Epithelial cell of prostate (primary cell): ENCODE measurements at places on chromosomes 13 and 19.

DNA sequence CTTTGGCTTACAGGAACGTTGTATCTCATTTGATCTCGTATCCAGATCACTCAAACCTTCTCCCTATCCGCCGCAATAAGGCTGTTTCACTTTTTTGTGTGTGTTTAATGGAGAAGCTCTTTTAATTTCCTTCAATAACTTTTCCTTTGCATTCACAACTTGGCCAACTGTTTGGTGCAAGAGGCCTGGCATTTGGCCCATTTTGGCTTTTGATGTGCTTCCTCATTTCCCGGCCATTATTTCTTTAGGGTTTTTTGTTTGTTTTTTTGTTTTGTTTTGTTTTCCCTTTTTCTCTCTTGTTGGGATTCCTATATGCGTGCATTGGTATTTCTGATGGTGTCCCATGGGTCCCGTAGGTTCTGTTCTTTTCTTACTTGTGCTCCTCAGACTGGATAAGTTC, 6.1 kb upstream of the UPF3A start:
- no peak for DNase-seq

- DNase-seq: no peak
Observed at GRCh38 chr13:80235166-80235966, 105.6 kb downstream of the SPRY2 start.

- no peak for DNase-seq
Observed at GRCh38 chr13:80921541-80921940, 580.6 kb upstream of the SPRY2 start.

DNA sequence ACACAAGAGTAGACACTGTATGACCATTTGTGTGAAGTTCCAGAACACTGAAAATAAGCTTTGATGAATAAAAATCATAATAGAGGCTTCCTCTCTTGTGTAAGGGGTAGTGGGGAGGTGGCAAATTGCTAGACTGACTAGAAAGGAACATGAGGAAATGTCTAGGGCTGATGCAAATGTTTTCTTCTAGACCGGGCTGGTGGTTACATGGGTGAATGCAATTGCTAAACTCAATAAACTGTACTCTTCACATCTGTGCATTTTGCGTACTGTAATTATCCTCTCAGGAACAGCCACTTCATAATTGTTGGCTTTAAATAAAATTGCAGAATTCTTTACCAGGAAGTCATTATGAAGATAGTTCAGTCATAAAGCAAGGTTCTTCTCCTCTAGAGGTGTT, 5.2 kb upstream of the KBTBD7 start:
- DNase-seq: no peak

DNA sequence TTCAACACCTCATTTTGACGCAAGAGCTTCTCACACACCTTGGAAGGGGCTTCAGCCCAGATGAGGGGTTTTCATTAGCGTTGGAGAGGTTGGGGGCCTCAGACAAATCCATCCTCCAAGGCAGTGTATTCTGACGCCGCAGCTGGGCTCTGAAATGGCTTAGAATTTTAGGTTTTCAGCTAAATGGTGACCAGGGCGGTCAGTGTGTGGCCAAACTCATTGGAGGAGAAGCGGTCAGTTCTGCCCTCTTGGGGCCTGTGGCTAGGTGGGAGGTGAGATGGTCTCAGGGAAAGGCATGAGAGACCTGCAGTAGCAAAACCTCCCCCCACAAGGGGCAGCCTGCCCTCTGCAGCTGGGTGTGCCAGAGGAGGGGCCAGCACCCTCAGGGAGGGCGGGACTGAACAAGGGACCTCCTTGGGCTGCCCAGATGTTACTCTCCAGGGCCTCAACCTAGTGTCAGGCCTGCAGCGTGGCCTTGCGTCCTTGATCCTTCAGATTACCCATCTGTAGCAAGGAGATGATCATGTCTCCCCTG, 155.8 kb downstream of the URI1 start:
- DNase-seq: no peak

GRCh38 chr13:112053744-112054615, 13.0 kb upstream of the SOX1 start:
- DNase-seq: no peak

DNA sequence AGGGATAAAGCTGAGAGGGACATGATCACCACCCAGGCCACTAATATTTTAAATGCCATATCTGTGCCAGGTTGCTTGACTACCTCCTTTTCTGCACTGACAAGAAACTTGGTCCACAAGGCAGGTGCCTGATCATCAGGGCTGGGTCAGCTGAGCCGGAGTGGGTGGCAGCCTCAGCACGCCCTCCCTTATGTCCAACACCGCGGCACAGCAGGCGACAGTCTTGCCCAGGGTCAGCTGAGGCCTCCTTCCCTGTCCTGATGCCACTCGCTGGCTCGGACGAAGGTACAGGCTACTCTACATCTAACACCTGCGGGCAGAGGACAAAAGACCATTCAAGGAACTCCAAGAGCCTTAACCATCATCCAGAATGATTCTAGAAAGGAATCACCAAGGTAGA, 16.9 kb downstream of the ZC3H4 start:
- DNase-seq: no peak

DNA sequence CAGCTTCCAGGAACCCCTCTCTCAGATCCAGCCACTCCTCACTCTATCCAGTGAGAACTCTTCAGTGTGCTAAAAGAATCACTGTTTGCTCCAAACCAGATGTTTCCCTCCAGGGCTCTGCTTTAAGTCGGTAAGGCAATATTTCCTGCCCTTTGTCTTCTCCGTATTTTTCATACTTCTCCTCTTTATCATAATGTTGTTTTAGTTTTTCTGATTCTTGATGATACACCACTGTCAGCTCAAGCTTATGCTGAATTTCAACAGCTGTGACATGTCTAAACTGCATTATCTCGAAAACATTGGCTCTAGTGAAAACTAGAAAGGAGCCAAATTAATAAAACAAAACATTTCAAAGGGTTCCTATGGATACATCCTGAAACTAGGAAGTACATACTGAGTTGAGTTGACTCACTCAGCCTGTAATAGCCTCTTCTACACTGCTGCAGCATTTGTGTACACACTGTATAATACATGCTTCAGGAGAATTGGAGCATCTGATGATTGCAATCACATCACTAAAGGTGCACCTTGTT, 39.8 kb downstream of the GPR180 start:
- peak; percentile 63 for DNase-seq

GRCh38 chr13:46031581-46032263, 20.8 kb downstream of the ZC3H13 start:
- DNase-seq: no peak

DNA sequence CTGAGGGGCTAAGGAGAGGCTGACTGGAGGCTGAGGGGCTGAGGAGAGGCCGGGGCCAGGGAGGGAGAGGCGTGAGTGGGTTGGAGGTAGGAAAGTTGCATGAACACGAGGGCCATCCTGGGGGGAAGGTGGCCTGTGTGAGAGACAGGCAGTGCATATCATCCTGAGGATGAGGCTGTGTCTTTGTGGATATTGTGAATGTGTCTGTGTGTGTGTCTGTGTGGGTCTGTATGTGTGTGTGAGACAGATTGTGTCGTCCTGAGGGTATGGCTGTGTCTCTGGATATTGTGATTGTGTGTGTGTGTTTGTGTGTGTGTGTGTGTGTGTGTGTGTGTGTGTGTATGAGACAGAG, 422 bp downstream of the ZNF71 start:
- DNase-seq: no peak

DNA sequence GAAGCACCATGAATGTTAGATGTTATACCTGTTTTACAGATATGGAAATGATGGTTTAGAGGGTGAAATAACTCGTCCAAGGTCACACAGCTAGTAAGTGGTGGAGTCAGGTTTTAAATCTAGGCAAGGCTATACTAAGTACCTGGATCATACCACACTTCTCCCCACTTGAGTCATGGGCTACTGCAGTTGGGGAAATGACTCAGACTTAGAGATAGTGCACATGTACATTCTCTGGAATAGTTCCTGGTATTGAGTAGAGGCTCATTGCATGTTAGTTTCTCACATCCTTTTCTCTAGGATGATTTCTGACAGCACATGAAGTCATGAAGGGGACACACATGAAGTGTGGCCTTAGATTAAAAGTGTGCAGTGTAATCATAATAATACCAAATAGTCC, 76.2 kb upstream of the TNFSF11 start:
- DNase-seq: peak; percentile 84

GRCh38 chr13:21152251-21152899, 24.0 kb downstream of the SKA3 start:
- no peak for DNase-seq

DNA sequence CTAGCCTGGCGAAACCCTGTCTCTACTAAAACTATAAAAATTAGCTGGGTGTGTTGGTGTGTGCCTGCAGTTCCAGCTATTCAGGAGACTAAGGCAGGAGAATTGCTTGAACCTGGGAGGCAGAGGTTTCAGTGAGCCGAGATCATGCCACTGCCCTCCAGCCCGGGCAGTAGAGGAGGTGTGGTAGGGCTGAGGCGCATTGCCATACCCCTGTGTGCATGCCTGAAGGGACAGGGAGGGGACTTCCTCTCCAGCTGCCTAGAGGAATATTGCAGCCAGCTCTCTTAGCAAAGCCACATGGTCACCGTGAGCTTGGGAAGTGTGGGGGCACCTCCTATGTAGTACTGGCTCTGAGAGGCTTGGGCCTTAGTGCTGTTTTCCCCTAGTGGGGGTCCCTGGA, 29.2 kb upstream of the PEPD start:
- no peak for DNase-seq

- DNase-seq: no peak
Observed at GRCh38 chr13:38440666-38441065, 91.0 kb downstream of the UFM1 start.

DNA sequence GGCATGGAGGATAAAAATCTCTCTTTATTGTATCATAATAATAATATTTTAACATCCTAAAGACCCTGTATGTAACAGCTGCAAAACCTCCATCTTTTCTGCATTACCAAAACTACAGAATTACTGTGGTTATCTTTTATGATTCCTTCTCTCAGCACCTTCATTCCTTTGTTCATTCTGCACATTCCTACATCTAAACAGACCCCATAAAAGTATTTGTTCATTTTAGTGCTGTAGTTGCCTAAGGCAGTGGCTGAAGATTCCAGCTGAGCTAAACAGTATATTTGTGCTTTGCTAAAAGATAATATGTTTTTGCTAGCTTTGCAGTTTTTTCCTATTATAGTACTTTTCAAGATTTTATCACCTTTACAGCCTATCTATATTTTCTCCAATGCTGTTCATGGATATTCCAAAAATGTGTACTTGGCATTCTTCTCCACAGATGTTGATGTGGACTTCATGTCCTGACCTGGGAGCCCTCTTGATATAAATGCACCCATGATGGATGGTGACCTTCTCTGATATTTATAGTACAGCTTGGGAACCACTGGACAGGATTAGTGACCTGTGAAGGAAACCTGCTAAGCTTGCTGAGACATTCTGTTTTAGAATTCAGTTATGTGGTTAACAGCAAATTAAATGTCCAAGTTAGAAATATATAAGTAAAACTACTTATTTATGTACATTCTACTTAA, 2832.9 kb upstream of the PCDH20 start:
- DNase-seq: no peak

DNA sequence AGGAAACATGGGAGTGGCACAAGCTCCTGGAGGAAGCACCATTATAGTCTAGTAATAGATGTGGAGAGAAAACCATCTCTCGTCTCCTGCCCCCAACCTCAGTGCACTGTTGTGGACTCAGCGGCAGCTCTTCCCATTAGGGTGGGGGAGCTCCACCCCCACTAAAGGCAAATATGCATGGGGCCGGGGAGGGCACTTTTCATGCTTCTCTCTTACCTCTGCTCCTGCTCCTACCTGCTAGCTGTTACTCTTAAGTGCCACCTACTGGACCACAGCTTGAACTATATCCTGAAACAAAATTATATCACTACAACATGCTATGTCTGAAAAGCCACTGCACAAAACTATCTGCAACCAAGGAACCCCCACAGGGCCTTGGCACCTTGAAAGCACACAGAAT, 112.6 kb upstream of the DACH1 start:
- no peak for DNase-seq

DNA sequence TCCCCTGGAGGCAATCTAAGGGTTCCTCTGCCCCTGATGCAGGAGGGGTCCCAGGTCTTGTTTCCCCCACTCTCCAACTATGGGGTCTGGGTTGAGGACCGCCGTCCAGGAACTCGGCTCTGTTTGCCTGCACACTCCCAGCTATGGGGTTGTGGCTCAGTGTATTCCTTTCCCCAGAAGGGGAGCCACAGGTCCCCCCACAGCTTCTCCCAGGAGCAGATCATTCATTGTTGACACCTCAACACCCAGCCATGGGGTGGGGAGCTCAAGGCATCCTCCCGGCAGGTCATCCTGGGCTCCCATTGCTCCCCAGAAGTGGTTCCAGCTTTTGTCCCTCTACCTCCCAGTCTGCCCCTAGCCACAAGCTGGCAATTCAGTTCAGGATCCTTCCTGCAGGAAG, 975 bp downstream of the ZNF358 start:
- DNase-seq: no peak

DNA sequence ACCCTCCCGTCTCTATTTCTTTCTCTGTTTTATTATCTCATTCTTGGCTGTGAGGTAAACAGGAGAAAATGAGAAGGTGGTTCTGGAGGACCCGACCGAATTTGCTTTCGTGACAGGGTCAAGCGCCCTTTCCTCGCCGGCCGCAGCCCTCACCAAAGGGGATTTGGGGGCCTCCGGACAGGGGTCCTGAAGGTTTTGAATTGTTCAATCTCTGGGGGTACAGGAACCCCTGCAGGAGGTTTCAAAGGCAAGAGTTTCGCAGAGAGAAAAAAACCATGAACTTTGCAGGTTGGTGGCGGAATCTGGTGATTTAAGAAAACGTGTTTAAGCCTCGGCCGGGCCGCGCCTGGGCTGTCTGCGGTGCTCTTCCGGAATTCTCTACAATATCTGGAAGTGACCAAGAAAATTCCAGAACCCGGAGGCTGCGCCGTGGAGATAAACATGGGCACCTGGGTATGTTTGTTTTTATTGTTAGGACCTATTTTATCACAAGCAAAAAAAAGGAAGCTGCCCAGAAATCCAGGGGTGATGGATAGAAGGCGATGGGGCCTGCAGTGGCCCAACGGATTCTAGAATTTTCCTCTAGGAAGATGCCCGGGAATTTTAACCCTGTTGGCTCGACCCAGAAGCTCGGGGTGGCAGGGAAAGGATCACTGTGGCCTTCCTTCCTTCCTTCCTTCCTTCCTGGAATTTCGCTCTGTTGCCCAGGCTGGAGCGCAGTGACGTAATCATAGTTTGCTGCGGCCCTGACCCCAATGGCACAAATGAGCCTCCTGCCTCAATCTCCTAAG, 14.2 kb upstream of the PTBP1 start:
- no peak for DNase-seq

GRCh38 chr19:17610384-17610783, 54.9 kb downstream of the COLGALT1 start:
- DNase-seq: no peak
